Caudate nucleus (tissue), 63 donors: ENCODE measurements at places on chromosomes 3 and 15.
A peak's percentile ranks its signal among the peaks of the same experiment; 100 is the strongest.

GRCh38 chr15:79370716-79371115 lies 59.8 kb downstream of the TMED3 start:
- DNase-seq = no peak

- DNase-seq = no peak
These were observed 8.6 kb downstream of the KBTBD12 start for GRCh38 chr3:127923611-127924010.

- no peak for DNase-seq
These were observed 6.9 kb upstream of the PTX3 start for GRCh38 chr3:157429708-157430107.

GRCh38 chr15:92930776-92931175 lies 30.7 kb downstream of the CHD2 start:
- no peak for DNase-seq

DNA sequence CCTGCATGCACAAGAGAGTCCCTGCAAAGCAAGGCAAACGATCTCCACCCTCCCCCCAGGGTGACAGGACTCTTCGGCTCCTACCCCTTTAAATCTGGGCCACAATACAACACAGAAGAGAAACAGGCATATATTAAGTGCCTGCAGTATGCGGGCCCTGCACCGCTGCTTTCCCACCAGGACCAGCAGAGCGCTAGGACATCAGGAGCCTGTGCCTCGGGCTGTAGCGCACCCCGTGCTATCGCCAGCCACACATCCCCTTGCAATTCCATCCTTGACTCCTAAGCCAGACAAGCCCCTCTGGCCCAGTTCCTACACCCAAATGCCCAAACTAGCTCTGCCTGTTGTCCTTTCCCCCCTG lies 4.1 kb downstream of the GALNT15 start:
- no peak for DNase-seq

DNA sequence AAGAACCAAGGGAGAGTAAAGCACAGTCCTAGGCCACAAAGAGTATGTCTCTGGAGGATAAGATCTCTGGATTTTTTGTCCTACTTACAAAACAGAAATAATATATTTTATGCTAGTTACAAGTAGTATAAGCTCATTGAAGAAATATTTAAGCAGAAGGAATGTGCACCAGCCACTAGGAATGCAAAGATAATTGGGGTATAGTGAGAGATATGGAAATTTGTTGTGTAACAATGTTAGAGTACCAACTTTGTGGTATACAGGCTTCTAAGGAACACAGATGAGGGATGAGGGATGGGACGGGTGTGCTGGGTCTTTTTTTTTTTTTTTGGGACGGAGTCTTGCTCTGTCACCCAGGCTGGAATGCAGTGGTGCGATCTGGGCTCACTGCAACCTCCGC lies 26.5 kb downstream of the AKAP13 start:
- no peak for DNase-seq

DNA sequence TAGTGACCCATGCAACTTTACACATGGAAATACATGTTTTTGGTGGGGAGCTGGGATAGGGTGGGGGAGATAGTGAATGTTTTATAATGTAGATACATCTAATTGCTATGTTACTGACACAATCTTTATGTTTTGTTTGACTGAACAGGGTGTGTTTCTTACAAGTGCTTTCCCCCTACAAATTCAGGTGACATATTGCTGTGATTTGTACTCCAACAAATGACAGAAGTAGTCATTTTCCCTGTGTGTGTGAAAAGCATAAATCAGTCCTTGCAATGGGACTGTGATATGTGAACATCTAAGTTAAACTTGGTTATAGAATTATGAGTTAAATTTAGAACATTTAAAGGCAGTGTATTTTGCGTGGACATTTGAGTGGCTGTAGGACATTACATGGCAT lies 27.3 kb downstream of the OTOL1 start:
- no peak for DNase-seq

GRCh38 chr15:45177285-45177684 lies 10.5 kb downstream of the SHF start:
- DNase-seq = no peak

GRCh38 chr15:25072857-25073476 lies 118.2 kb downstream of the SNRPN start:
- no peak for DNase-seq

GRCh38 chr15:58779554-58779953 lies 8.5 kb downstream of the MINDY2 start:
- DNase-seq = no peak

GRCh38 chr3:154981201-154981600 lies 98.9 kb upstream of the MME start:
- no peak for DNase-seq

DNA sequence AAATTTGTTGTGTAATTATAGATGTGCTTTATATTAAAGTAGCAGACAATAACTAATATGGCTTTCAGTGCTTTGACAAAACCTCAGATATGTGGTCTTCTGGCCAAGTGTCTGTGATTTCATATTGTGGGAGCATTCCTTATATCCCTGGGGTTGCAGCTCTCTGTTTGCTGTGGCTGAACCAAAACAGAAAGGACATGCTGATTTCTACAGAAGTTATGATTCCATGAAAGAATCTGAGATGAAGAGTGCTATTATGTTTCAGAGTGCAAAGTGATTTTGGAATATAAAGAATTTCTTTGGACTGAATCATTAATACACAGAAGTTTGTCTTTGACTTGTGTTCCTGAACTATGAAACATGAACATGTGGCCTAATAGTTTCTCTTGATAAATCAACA lies 36.5 kb downstream of the CDV3 start:
- no peak for DNase-seq

- peak; percentile 59 for DNase-seq
These were observed 88.1 kb downstream of the DHX30 start for GRCh38 chr3:47890828-47891612.

GRCh38 chr3:142777927-142778326 lies 54.1 kb downstream of the TRPC1 start:
- DNase-seq = no peak

- DNase-seq = no peak
These were observed 120.2 kb downstream of the LRRC28 start for GRCh38 chr15:99371180-99372103.

- no peak for DNase-seq
These were observed 26.0 kb downstream of the SLC6A6 start for GRCh38 chr3:14428087-14429033.

DNA sequence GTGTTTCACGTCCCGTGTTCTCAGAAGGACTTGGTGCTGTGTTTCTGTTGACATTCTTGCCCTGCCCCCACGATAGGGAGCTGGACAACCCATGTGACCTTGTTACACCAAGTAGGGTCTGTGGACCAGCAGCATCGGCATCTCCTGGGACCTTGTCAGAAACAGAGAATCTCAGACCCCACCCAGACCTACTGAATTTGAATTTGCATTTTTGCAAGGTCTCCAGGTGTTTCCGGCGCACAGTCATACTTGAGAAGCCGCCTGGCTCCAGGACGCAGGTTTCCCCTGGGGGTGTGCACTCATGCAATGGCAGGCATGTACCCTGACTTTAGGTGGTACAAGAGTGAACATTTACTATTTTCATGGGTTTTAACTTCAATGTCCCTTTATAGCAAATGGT lies 117.9 kb downstream of the TLE3 start:
- no peak for DNase-seq

DNA sequence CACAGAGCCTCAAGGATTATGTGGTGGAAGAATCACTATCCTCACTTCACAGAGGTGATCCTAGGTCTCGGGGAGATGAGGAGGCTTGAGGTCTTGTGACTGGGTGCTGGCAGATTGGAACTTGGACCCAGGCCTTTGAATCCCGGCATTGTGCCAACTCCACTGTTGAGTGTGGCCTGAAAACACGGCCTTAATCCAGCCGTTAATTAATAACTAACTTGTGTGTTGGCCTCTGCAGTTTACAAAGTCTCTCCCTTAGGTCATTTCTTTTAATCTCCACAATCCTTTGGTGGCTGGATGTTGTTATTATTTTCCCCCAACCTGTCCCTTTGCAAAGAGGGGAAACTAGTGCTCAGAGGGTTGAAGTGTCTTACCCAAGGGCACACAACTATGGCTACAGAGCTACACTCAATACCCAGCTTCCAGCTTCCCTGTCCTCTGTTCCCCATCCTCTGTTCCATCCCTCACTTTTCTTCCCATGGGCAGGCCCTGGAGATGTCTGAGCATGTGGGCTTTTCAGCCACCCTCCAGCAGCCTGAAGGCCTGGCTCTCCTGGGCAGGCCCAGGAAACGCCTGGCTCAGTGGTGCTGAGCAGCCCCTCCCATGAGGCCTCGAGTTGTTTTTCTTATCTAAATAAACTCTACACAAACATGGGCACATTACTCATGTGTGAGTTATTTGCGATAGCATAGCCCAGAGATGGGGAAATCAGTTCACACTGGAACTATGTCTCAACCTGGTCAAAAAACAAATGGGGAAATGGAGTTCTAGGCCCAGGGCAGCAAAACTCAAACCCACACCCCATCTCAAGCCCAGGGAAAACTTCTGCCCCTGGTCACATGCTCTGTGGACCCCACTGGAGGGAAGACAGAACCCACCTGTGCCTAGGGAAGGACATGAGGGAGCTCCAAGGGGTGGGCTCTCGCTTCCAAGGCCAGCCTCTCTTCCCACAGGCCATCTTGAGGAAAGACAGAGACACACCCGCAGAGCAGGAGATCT lies 16.8 kb upstream of the SMAD3 start:
- DNase-seq = no peak

DNA sequence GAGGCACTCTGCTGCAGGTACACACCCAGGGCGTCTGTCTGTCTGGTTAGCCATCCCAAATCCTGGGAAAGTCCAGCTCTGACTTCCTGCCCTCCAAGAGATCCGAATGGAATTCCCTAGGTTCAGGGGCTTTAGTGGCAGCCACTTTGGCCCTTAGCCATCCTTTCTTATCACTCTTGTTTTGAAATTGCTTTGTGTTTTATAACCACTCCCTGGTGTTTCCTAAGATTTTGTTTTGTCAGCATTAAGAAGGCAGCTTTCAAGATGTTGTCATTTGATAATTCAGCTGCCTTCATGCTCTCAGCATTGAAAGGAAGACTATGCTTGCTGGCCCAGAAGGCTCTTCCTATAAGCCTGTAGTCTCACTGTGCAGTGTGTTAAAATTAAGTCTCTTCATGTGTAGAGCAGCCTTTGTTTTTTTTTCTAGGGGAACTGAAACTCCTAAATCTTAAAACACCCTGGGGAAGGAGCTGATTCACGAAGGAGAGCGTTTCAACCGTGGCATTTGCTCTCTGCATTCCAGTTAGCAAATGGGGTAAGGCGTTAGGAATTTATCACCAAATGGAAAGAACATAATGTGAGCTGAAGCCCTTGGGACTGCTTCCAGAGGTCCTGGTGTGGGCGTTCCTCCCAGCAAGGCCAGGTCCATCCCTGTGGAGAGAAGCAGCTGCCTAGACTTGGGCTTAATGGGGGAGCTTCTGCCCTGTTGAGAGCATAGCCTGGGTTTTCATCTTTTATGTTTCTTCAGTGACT lies 14.2 kb upstream of the CLEC3B start:
- no peak for DNase-seq

DNA sequence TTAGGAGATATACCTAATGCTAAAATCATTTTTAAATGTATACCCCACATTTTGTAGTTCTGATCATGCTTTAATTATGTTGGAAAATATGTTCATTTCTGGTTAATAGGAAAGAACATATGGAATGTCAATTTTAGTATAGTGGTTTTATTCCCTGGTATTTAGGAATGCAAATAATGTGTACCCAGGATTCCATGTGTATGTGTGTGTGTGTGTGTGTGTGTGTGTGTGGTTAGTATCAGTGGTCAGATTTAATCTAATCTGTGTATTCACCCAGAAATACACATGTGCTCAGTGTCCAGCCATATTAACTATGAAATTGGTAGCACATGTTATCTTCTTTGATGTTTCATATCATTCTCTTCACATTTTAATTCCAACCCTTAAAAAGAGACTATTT lies 233.5 kb upstream of the DCBLD2 start:
- DNase-seq = no peak

GRCh38 chr15:73305331-73306211 lies 63.2 kb downstream of the HCN4 start:
- peak; percentile 13 for DNase-seq

- no peak for DNase-seq
These were observed 3.0 kb upstream of the CD80 start for GRCh38 chr3:119562307-119562961.

DNA sequence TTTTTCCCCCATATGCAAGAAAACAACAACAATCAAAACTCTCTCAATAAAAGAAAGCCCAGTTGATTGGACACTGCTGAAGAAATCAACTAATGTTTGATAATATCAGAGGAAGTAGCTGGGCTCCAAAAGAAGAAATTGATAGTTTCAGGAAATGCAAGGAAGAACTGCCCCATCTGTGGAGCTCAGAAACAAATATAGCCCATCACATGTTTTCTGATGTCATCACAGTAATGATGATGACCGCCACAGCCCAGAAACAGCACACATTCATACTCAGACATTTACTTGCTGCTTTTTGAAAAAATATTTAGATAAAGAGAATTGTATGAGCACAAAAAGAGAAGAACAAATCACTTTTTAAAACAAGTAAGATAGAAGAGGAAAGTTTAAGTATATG lies 67.6 kb downstream of the GOLIM4 start:
- DNase-seq = no peak

DNA sequence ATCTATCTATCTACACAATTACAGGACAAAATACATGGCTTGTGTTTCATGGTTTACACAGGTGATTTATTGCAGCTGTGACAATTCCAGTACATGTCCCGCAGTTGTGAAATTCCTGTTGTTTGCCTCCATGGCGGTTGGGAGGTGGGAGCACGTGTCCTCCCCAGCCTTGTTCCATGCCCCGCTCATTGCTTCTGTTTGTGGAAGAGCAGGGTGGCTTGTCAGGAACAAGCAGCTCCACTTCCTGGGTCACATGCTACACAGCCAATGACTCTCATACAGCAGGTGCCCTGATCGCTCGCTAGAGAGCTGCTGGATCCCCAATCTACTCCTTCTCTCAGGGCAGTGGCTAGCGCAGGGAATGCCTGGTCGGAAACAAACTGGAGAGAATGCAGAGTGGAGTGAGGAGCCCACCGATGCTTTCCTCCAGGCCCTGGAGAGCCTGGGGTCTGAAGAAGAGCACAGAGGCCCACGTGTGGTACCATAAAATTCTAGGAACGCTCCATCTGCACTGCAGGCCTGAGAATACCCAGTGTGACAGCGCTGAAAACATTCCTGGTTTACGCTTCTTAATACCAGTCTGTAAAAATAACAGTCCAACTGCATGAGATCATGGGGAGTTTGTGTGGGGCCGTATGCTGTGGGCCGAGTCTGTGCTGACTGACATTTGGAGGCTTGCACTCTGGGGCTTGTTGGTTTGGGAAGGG lies 270.6 kb upstream of the RGMA start:
- no peak for DNase-seq

DNA sequence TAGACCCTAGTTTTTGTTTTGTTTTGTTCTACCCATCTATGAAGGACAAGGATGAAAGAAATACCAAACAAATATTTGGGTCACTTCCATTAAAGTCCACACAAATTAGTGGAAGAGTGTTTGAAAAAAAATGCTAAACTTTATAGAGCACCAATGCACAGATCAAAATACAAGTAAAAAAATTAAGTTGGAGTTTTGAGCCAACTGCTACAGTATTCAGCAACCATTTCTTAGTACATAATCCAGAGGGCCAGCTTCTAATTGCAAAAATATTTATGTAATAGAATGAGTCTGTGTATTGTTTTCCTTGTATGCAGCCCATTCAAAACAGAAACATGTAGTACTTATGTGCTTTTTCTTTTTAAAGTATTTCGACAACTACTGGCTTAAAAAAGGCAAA lies 121.1 kb downstream of the CBLB start:
- no peak for DNase-seq
